ENCODE measurements at places on chromosomes 16 and 17. TPM values are rescaled to one million over a fixed set of nuclear protein-coding genes. Genes with fewer than 3 reads are reported as not detected.

CACNG3 gene
- total RNA-seq: not detected

GRCh38 chr17:3957735-3958599, 6.3 kb downstream of the ATP2A3 start:
- peaks cover 33% of the 10 kb centered on the region for H3K4me1 ChIP-seq
- no peak overlapping the region for H3K27ac ChIP-seq
- H3K27me3 ChIP-seq: no peaks in the 10 kb centered on the region
- H3K4me3 ChIP-seq: no peak overlapping the region

CHRNE gene
- total RNA-seq: 1.3 TPM

GRCh38 chr17:7191571-7192270, 12.6 kb upstream of the ASGR1 start:
- DNase-seq: no peak
- H3K4me3 ChIP-seq: no peak overlapping the region
- peaks cover 2% of the 10 kb centered on the region for H3K36me3 ChIP-seq
- H3K4me1 ChIP-seq: no peaks in the 10 kb centered on the region

DNA sequence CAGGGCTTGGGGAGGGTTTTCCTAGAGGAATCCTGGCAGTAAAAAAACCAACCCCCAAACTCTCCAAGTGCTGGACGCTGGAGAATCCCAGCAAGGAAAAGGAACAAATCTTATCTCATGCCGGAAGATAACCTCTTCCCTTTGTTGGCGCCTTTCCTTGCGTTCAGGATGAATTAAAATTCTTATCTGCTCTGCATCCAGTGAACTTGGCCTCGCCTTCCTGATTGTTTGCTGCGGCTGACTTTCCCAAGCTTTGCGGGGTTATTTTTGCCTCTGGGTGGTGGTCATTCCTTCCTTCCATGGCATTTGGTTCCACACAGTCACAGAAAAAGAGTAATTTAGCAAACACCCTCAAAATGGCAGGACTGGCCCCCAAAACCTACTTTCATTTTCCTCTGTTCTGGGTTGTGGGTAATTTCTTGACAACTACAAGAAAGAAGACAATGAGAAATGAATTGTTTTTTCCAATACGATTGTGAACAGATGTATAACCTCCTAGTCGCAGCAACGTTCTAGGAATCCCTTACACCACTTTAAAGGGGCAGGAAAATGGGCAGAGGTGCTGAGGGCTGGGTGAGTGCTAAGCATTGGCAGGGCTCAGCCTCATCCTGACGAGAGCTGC, 77.8 kb downstream of the MRC2 start:
- H3K4me3 ChIP-seq: no peak overlapping the region
- peaks cover 2% of the 10 kb centered on the region for H3K27me3 ChIP-seq
- H3K36me3 ChIP-seq: no peaks in the 10 kb centered on the region
- DNase-seq: no peak
- no peak overlapping the region for H3K27ac ChIP-seq
- no peaks in the 10 kb centered on the region for H3K4me1 ChIP-seq

- no peak overlapping the region for H3K27ac ChIP-seq
- no peak overlapping the region for H3K4me3 ChIP-seq
- peaks cover 21% of the 10 kb centered on the region for H3K27me3 ChIP-seq
Observed at GRCh38 chr17:1461198-1461944, 5.3 kb upstream of the CRK start.

MMP28 gene
- 6.4 TPM for total RNA-seq

DNA sequence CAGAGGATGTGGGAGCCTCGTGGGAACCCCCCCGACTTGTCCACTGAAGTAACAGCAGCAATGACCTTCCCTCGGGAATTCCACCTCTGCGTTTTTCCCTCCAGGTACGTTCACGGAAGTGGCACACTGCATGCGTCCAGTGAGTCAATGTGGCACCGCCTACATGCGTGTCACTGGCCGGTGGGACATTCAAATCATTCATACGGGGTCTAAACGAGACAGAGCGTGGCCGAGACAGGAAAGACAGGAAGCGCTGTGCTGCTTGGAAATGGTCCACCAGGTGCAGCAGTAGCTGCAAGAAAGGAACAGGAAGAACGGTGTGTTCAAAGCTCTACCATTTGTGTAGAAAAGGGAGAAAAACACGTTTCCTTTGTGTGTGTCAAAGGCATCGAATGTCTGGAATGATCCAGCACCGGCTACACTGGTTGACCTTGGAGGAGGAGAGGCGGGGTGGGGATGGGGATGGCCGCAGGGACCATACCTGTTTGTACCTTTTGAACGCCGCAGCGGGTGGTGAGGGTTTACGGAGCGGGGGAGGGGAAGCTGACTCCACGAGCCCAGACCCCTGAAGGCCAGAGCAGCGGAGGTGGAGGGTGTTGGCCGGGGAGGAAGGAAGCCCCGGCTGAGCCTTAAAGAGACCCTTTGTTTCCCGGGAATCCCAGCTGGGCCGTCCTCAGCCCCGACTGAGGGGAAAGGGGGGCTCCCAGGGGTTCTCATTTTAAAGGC, 1.7 kb upstream of the PGAP6 start:
- DNase-seq: peak; percentile 30
- H3K4me3 ChIP-seq: peak overlapping the region; percentile 59
- H3K4me1 ChIP-seq: peaks cover 49% of the 10 kb centered on the region

DNA sequence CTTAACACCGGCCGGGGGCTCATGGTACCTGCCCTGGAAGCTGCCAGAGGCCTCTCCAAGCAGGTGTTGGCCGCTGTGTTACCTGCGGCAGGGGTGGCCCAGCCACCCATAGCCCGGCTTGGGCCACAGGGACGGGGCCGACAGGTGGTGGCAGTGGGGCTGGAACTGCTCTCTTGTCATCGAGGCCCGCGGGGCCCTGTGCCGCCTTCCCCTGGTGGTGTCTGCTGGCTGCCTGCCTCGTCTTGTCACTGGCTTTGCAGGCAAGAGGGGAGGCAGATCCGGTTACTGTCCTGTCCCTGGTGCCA, 27.1 kb downstream of the GSE1 start:
- H3K27me3 ChIP-seq: no peaks in the 10 kb centered on the region
- H3K4me1 ChIP-seq: peaks cover 28% of the 10 kb centered on the region
- H3K27ac ChIP-seq: no peak overlapping the region
- H3K4me3 ChIP-seq: no peak overlapping the region

- no peaks in the 10 kb centered on the region for H3K27me3 ChIP-seq
- DNase-seq: no peak
- H3K36me3 ChIP-seq: no peaks in the 10 kb centered on the region
- peaks cover 15% of the 10 kb centered on the region for H3K4me1 ChIP-seq
- no peak overlapping the region for H3K4me3 ChIP-seq
Observed at GRCh38 chr17:35170968-35171771, 23.0 kb downstream of the SLC35G3 start.

DNA sequence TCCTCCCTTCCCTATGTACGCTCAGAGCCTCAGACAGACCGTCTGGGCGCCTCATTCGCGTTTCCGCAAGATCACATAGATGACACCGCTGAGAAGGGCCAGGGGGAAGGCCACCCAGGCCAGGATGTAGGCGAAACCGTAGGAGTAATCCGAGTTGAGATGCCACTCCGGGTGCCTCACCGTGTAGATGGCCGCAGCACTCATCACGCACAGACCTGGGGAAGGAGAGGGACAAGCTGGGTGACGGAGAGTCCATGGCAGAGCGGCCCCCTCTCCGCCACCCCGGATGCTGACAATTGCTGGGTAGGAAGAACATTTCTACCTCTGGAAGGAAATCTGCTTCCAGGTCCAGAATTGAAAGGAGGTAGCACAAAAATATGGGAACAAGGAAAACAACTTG, 34.3 kb downstream of the PMP22 start:
- H3K27ac ChIP-seq: no peak overlapping the region
- H3K4me1 ChIP-seq: no peaks in the 10 kb centered on the region
- no peak for DNase-seq
- no peak overlapping the region for H3K4me3 ChIP-seq
- no peaks in the 10 kb centered on the region for H3K36me3 ChIP-seq

GRCh38 chr17:53807286-53807685, 15.4 kb upstream of the KIF2B start:
- no peaks in the 10 kb centered on the region for H3K27me3 ChIP-seq
- H3K4me1 ChIP-seq: no peaks in the 10 kb centered on the region
- DNase-seq: no peak
- H3K36me3 ChIP-seq: no peaks in the 10 kb centered on the region

DNA sequence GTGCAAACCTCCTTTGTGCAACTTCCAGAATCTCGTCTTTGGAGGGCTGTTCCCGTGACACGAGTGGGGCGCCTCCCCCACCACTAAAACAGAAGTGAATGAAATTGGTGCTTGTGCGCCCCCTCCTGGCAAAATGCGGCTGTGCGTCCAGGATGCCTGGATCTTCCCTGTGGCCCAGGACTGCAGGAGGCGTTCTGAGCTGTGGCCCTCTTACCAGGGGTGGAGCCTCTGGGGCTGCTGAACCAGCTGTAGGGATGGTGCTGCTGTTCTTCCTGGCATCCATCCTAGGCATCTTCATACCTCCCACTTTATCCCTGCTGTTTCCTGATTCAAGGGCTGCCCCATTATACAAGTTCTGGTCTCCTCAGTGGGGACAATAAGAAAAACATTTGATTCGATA, 18.5 kb upstream of the NAGLU start:
- peaks cover 7% of the 10 kb centered on the region for H3K36me3 ChIP-seq
- no peak overlapping the region for H3K27ac ChIP-seq
- no peak overlapping the region for H3K4me3 ChIP-seq
- peaks cover 13% of the 10 kb centered on the region for H3K27me3 ChIP-seq
- H3K4me1 ChIP-seq: peaks cover 2% of the 10 kb centered on the region

FZD2 gene
- 0.38 TPM for total RNA-seq

DNA sequence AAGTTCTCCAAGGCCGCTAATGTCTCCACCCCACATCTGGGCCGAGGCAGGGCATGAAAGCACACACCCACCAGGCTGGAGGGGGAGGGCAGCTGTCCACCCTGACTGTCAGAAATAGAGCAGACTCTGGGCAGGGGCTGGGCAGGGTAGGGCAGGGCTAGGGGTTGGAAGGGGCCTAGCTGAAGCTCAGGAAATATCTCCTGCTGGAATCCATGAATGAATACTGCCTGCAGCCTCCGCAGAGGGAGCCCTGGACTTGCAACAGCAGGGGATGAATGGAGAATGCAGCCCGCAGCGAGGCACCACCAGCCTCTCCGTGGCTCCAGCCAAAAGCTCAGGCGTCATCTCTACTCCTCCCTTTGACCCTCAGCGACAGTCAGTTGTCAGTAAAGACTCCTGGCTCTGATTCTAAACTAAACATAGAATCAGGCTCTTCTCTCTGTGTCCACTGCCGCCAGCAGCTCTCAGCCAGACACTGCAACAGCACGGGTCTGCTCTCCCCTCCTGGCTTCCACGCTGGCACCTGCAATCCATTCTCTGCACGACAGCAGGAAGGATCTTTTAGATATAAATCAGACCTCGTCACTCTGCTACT, 23.9 kb upstream of the NGFR start:
- H3K36me3 ChIP-seq: no peaks in the 10 kb centered on the region
- no peak overlapping the region for H3K27ac ChIP-seq
- no peak for DNase-seq
- no peaks in the 10 kb centered on the region for H3K4me1 ChIP-seq
- H3K4me3 ChIP-seq: no peak overlapping the region

DNA sequence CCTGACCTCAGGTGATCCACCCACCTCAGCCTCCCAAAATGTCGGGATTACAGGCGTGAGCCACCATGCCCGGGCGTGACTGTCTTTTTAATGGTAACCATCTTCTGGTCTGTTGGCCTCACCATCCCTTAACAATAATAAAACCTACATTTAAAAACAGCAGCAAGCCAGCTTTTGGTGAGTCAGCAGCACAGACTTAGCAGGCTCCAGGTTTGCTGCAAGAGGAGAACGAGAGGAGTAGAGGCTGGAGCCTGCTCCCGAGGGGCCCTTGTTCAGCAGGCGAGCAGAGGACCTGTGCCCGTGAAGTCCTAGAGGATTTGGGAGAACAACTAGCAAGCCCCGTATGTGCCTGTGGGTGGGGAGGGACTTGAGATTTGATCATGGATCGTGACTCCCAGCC, 35.7 kb downstream of the MYH13 start:
- no peak for DNase-seq
- no peak overlapping the region for H3K27ac ChIP-seq
- H3K4me3 ChIP-seq: no peak overlapping the region
- no peaks in the 10 kb centered on the region for H3K4me1 ChIP-seq

FNDC8 gene
- not detected for total RNA-seq

Data from T-cell (primary cell).